Midbrain (tissue), 1 donor: ENCODE measurements at places on chromosomes 4 and X.

GRCh38 chr4:86531440-86531839 is 62.7 kb upstream of the PTPN13 start:
- no peak for DNase-seq

- peak; percentile 51 for DNase-seq
Observed at GRCh38 chr4:157217708-157218107, 2.8 kb upstream of the GRIA2 start.

DNA sequence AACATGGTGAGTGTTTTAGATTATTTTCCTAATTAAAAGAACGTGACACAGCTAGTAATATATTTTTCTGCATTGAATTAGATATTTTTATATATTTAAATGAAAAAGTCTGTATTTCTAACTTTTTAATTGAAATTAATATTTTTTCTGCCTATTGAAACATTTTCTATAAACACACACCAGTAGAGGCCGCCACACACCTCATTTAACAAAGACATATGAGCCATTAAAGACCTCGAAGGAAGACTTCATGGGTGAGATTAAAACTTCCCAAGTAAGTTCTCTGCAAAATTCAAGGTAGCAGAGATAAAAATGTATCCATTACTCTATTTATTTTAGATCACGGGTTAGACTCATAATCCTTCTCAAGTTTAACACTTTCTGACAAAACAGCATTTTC is 8.3 kb downstream of the SLITRK2 start:
- DNase-seq, result peak; percentile 53

GRCh38 chr4:53150631-53151488 is 215.0 kb downstream of the SCFD2 start:
- no peak for DNase-seq

GRCh38 chrX:65601530-65602220 is 65.8 kb upstream of the MSN start:
- peak; percentile 11 for DNase-seq

- DNase-seq, result no peak
Observed at GRCh38 chr4:157763490-157763889, 409.3 kb downstream of the GASK1B start.

- DNase-seq, result no peak
Observed at GRCh38 chrX:38599796-38600755, 38.7 kb downstream of the TSPAN7 start.

DNA sequence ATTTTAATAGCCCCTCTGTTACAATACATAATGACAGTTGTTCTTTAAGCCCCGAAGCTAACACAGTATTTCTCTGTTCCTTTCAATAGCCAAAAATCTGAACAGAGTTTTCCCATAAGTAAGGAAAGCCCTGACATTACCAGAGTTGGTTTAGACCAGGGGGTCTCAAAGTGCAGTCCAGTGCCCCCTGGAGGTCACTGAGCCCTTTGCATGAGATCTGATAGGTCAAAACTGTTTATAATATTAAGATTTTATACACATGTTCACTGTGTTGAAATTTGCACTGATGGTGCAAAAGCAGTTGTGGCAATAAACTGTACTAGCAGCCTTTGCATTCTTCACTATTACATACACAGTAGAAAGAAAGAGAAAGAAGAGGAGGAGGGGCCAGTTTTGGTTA is 177.1 kb downstream of the SPANXN3 start:
- DNase-seq, result no peak

GRCh38 chr4:15894921-15895916 is 43.3 kb downstream of the FGFBP1 start:
- no peak for DNase-seq

- no peak for DNase-seq
Observed at GRCh38 chr4:150789864-150790263, 207.9 kb downstream of the MAB21L2 start.

DNA sequence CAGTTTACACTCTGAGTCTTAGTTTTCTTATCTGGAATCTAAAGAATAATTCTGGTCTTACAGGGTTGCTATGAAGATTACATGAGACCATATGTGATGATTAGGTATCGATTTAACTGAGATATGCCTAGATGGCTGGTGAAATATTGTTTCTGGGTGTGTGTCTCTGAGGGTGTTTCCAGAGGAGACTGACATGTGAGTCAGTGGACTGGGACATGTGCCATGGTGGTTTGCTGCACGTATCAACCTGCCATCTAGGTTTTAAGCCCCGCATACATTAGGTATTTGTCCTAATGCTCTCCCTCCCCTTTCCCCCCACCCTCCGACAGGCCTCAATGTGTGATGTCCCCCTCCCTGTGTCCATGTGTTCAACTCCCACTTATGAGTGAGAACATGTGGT is 186.0 kb upstream of the CXorf66 start:
- no peak for DNase-seq

GRCh38 chrX:47751670-47752069 is 85.0 kb upstream of the ZNF81 start:
- DNase-seq, result no peak

GRCh38 chr4:6499238-6499600 is 26.8 kb upstream of the PPP2R2C start:
- DNase-seq, result no peak

GRCh38 chr4:181566490-181566889 is 676.7 kb upstream of the TENM3 start:
- DNase-seq, result no peak

GRCh38 chr4:156609421-156609820 is 362.2 kb downstream of the PDGFC start:
- no peak for DNase-seq

DNA sequence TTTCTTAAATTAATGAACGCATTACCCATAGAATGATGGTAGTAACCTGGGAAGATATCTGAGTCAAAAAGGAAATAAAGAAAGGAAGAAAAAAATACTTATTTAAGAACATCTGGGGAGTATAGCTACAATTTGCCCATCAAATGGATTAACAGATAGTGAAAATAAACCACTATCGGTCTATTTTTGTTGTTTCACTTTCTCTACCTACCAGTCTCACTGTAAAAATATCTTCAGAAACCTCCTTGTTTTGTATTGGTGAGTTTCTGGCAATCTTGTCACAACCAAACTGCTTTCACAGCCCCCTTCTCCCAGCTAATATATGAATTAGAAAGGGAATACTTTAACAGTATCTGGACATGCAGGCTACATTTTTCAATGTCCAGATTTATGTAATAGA is 783.5 kb downstream of the STPG2 start:
- no peak for DNase-seq

DNA sequence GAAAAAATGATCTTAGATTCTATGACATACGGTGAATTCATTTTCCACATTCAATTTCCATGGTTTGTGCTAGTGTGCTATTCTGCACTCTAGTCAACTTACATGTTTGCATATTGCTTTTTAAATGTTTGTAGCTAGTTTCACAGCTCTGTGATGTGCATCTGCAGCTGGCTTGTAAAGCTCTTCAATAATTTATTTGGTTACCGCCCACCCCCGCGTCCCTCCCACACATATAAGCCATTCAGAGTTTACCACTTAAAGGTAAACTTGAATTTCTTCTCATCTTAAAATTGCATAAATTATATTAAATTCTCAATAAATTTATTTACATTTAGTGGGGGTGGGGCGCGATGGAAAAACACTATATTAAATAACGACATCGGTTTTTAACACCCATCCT is 291 bp upstream of the NBDY start:
- DNase-seq, result peak; percentile 23

- DNase-seq, result no peak
Observed at GRCh38 chrX:56343219-56343618, 111.1 kb downstream of the KLF8 start.

GRCh38 chr4:153023692-153024394 is 87.7 kb downstream of the FHDC1 start:
- no peak for DNase-seq

DNA sequence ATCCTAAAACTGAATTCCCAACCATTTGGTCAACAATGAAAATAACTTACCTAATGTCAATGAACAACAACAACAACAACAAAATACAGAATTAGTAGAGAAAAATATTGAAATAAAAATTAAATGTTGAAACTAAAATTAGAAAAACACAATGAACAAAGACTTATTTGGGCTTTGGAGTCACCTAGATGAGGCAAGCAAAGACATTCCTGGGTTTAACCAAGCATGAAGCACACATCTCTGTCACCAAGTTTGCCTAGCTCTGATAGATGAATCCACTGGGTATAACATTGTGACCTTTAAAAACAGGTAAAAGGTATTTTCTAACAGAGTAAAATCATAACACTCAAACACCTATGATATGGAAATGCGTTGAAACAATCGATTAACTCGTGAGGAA is 13.2 kb upstream of the SYTL5 start:
- DNase-seq, result no peak

DNA sequence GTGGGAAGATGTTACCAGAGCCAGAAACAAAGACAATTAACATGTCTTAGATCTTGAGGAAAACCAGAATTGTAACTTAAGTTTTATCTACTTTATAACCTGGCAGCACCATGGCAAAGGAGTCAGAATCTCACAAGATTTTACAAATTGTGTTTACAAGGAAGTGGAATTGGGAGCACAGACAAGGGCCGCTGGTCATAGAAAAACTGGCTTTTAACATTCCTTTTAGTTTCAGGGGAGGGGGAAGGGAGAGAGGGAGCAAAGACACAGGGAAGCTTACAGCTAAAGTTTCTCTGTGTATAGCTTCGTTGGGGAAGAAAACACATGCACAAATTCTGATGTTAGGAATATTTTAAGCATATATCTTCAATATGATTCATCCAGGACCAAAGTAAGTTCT is 10.3 kb upstream of the UGT2B11 start:
- DNase-seq, result no peak

- DNase-seq, result no peak
Observed at GRCh38 chr4:93303440-93303839, 525.1 kb upstream of the ATOH1 start.

- no peak for DNase-seq
Observed at GRCh38 chr4:55355555-55355954, 9.5 kb downstream of the SRD5A3 start.

DNA sequence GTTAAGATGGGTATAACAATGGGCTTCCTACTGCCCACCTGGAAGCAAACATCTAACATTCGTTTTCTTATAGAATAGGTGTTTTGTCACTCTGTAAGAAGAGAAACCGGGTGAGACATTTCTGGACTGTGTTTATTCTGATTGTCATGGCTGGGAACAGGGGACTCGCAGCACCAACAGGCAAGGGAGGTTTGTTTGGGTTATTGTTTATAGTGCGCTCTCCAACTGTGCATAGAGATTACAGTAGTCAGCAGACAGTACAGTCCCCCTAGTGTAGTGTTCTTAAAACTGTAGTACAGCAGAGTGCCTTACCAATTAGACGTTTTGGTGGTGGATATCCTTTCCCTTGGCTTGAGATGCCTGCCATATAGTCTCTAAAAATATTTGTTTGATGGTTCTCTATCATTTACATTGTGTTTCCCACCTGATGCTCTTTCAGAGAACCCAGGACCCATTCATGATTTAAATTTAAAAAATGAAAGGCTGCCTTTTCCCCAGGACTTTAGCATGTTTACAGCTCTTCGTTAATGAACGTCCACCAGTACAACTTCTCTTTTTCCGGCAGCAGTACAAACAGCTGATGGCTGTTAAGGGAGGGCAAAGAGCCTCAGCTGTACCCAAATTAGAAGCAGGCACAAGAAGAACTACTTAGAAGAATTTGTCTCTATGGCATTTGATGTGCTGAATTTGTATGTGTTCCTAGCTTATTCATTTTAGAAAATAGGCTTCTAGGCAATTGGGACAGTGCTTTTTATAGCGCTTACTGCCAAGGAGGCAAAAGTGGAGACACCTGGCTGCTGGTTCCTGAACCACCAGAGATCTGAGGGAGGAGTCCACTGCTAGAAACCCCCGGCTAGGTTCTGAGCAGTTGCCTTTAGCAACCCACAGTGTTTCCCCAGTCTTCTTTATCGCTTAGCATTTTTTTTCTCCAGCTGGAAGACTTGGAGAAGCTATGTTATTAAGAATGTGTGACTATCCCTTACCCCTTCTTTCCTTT is 1.0 kb upstream of the RNF150 start:
- DNase-seq, result peak; percentile 30

GRCh38 chr4:167232805-167233684 is 1.2 kb downstream of the SPOCK3 start:
- peak; percentile 59 for DNase-seq

DNA sequence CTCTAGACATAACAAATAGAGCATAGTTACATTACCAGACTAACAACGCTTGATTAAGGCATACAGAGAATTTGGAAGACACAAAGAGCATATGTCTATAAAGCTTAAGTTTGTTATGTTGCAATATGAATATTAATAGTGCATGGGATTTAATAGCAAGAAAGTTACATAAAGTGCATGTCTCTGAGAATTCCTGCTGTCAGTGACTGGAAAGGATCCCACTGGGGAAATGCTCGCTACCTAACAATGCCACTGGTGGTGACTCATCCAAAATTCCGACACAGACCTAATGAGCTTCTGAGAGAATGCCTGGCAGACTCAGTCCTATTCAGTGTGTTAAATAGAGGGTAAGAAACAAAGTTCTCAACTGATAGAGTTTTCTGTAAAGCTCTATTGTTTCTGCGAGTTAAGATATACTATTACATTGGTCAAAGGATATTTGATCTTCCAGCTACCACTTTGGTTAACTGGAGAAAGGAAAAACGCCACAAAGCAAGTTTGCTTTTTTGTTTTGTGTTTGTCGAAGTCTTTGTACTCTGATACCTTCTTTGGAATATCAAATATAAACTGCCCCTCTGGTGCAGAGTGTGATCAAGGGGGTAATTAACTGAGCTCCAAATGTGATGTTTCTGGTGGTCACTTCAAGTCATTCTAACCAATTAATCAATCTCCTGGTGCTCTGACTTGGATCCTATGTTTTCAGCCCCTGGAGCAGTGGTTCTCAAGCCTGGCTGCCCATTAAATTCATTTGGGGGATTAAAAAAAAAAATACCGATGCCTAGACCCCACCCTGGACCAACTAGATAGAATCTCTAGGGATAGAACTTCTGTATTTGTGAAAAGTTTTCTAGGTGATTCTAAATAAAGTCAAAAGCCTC is 107.9 kb downstream of the PALLD start:
- DNase-seq, result no peak

DNA sequence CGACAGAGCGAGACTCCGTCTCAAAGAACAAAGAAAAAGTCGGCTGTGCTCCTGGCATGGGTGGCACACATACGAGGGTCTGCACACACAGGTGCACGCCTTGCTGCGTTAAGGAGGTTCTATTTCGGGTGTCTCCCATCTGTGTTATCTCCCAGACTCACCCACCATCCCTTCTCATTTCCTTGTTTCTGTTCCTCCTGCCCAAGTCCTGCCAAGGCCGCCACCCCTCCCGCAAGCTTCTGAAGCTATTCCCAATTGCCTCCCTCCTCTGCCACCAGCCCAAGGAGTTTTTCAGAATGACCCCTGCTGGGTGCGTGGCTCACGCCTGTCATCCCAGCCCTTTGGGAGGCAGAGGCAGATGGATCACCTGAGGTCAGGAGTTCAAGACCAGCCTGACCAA is 6.0 kb upstream of the IL3RA start:
- no peak for DNase-seq

GRCh38 chr4:38145033-38145678 is 185.0 kb downstream of the PTTG2 start:
- DNase-seq, result no peak

GRCh38 chr4:83266689-83267088 is 17.9 kb downstream of the COQ2 start:
- no peak for DNase-seq

GRCh38 chr4:26885912-26886274 is 25.3 kb downstream of the STIM2 start:
- DNase-seq, result peak; percentile 40
